ENCODE measurements at places on chromosomes 5 and 9.

DNA sequence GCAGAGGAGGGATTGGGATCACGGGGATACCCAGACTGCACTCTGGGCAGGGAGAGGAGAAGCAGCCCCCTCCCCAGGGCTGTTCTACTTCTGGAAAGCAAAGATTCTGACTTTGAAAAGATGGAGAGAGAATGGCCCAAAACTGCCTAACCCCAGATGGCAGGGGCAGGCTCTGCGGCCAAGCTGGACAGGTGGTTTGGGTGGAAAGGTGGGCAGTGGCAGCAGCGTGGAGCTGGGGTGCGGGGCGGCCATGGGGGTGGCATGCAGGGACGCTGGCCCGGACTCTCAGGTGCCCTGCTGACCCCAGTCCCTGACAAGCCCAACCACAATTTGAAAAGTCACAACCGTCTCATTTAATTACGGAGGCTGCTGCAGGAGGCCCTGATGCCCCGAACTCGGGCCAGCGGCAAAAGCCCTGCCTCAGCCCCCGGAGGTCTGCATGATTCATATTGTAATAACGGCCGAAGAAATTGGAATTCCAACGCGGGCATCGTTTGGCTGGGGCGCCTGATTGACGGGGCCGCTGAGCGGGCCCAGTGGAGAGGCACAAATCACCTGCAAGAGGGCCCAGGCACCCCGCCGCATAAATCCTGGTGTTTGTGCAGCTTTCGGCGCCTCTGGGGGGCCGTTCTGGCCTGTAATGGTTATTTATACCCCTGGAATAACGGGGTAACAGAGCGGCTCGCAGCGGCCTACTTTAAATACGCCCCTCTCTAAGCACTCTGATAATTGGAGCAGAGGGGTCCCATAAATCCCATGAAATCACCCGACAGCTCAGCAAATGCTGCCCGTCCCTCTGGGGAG, 41.8 kb upstream of the FCN2 start:
- DNase-seq: no peak

DNA sequence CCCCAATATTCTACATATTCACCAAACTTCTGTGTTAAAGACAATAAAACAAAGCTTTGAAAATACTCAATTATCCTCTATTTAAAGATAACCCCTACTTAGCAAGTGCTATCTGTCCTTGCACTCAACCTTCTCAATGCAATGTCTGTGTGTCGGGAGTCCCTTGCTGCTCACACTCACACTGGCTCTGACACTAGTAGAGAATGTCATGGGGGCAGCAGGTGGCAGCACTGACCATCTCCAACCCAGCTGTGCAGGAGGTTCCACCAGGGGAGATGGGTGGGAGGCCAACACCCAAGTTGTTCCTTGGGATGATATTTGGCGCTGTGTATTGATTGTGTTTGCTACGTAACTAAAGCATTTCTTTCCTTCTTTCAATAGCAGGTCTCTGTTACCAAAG, 59.4 kb upstream of the SIMC1 start:
- no peak for DNase-seq

DNA sequence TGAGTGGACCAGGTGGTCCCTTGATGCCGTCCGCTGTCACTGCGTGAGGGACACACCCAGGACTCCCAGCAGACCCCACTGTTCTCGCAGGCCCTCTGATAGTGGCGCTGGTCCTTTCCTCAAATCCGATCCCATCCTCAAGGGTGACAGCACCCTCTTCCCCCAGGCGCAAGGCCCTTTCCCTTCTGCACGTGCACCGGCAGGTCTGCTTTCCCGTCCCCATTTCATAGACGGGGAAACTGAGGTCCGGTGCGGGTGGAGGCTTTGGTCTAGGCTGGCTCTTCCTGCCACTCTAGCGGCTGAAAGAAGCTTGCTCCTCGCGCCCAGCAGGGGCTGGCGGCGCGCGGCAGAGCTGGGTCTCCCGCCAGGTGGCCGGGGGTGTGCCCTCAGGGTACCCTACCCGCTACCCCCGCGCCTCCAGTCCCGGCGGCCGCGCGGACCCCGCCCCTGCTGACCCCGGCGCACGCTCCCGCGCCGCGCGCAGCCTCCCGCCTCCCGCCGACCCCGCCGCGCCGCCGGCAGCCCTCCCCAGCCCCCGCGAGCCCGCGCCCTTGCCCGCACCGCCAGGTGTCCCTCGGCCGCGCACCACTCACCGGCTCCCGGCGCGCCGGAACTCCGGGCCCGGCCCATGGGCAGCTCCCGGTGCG, 453 bp downstream of the RASGEF1C start:
- no peak for DNase-seq

- DNase-seq: no peak
Measured at GRCh38 chr5:168097876-168098653, 193.4 kb upstream of the WWC1 start.

GRCh38 chr5:54838843-54839242, 146.6 kb downstream of the ESM1 start:
- DNase-seq: no peak

DNA sequence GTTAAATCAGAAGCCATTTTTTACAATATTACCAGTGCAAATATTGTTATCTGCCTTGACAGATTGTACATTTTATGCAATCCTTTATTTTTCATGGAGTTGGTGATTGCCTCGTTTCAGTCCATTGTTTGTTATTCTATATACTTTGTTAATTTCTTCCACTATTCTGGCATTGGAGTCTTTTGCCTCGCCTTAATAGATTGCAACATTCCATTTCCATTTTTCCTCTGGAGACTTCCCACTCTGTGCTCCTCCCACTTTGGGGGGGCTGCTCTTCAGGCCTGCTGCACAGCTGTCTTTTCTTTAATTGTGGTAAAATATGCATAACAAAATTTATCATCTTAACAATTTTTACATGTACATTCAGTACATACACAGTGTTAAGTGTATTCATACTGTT, 4.4 kb upstream of the DCAF10 start:
- no peak for DNase-seq

DNA sequence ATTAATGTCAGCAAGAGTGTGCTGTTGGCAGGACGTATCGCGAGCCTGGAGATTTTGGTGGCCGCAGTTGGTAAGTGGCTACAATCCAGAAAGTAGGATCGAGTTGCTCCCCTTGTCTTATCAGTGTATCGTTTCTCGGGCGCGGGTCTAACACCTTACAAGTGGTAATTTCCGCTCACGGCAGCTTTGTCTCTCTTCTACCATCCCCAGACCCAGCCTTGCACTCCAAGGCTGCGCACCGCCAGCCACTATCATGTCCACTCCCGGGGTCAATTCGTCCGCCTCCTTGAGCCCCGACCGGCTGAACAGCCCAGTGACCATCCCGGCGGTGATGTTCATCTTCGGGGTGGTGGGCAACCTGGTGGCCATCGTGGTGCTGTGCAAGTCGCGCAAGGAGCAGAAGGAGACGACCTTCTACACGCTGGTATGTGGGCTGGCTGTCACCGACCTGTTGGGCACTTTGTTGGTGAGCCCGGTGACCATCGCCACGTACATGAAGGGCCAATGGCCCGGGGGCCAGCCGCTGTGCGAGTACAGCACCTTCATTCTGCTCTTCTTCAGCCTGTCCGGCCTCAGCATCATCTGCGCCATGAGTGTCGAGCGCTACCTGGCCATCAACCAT, 1.1 kb downstream of the PTGER4 start:
- DNase-seq: no peak

DNA sequence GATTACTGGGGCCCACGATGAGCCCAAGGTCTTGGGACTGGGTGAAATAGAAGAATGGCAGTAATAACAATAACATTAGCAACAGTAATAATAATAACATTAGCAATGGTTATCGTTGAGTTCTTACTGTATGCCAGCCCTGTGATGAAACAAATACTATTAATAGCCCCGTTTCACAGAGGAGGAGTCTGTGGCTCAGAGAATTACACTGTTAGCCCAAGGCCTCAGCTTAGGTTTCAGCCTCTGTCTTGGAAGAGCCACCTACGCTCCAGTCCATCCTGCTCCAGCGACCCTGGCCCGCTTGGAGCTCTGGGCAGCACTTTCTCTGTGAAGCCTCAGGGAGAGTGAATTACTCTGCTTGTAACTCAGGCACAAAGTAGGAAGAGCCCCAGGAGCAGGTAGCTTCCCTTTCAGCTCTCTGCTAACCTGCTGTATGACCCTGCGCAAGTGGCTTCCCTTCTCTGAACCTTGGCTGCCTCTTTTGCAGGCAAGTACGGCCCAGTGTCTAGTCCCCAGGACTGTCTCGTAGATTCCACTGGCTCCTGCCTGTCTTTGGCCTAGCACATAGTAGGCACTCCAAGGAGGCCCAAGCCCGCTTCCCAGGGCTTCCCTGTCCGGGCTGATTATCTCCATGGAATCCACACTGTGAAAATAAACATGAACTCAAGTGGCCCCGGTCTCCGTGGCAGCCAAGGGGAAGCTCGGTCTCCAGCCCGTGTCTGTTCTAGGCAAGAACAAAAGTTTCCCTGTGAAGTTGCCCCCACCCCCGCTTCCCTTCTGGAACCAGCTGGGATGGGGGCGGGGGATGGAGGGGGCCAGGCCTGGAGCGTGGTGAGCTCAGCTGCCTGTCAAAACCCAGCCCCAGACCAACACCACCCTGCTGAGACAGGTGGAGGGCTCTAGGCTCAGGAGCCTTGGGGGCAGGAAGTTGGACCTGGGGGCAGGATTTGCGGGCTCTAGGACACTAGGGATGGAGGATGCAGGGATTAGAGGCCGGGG, 26.2 kb upstream of the LMX1B start:
- DNase-seq: no peak

DNA sequence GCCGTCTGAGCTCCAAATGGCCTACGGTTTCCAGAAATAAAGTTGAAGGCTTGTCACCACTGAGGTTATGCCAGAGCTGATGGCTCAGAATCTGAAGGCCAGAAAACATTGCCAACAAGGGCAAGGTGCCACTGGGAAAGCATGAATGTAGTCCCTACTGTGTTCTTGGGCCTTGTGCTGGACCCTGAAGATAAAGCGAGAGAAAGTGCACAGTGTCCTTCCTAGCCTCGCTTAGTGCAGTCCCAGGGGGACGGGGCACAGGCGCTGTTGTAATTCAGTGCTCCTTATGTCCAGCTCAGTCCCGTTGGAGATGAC, 84.5 kb downstream of the NDFIP1 start:
- DNase-seq: no peak

GRCh38 chr5:133453831-133454230, 158.5 kb downstream of the FSTL4 start:
- no peak for DNase-seq

DNA sequence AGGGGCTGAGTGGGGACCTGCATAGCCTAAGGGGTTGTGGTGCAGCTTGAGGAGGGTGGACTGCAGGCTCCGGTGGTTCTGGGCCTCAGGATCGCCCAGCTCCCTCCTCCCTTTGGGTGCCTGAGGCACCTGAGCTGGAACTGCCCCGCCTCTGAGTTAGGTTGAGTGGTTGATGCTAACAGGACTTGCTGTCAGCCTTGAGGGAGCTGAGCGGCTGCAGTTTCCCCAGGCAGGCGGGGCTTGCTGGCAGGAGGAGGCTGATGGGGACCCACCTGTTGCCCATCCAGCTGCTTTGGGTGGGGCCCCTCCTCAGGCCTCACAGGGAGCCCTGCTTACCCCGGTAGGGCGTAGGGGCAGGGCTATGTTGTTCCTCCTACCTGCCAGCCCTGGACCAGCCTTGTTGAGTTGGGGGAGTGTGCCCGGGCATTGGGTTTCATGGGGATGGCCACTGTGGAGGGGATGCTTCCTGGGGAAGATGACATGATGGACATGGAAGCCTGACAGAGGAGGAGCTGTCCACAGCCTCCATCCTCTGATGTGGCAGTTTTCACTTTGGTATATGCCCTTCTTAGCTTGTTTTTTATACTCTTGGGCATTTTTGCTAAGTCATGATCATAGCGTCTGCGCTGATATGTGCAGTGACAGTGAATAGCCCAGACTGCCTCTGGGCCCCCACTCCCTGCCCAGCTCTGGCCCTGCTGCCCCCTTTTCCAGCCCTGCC, 14.3 kb downstream of the WNK2 start:
- DNase-seq: no peak

DNA sequence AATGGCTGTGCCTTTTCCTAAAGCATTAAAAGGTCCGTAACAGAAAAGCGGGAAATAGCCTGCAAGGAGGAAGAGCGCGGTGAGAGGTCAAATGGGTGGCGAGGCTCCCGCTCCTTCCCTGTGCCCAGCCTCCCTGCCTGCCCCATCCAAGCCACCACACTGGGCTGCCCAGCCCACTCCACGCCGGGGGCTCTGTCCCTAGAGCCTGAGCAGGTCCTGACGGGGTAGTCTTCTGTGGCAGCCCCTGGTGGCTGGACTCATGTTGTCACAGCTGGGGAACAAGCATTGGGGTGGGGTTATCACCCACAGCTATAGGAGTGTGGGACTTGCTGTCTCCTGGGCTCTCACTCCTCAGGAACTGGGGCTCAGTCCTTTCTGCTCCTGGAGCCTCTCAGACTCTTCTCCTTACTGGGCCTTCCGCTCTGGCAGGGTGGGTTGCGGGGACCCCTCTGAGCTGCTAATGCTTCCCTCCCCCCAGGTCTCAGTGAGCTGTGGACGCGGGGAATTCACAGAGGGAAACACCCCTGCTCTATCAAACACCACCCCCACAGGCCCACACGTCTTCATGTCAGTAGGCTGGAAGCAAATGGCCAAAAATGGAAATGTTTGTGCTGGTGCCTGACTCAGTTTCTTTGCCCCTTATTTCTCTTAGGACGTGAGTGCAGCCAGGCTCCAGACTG, 152.4 kb upstream of the PHYKPL start:
- no peak for DNase-seq

DNA sequence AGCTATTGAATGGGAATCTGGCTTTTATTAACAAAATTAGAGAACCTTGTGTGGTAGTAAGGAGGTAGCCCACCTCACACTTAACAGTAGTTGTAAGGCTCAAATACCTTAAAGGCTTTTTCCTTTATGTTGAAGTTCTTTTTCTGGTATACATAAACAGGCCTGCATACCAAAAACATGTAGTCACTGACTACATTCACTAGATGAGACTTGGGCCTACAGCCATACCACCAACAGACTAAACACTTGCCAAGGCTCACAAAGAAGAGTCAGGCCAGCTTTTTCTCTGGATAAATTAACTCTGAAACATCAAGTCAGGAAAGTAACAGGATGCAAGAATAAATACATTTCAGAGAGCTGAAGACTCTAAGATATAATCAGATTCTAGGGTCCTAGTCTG, 78.6 kb upstream of the MPDZ start:
- DNase-seq: no peak

DNA sequence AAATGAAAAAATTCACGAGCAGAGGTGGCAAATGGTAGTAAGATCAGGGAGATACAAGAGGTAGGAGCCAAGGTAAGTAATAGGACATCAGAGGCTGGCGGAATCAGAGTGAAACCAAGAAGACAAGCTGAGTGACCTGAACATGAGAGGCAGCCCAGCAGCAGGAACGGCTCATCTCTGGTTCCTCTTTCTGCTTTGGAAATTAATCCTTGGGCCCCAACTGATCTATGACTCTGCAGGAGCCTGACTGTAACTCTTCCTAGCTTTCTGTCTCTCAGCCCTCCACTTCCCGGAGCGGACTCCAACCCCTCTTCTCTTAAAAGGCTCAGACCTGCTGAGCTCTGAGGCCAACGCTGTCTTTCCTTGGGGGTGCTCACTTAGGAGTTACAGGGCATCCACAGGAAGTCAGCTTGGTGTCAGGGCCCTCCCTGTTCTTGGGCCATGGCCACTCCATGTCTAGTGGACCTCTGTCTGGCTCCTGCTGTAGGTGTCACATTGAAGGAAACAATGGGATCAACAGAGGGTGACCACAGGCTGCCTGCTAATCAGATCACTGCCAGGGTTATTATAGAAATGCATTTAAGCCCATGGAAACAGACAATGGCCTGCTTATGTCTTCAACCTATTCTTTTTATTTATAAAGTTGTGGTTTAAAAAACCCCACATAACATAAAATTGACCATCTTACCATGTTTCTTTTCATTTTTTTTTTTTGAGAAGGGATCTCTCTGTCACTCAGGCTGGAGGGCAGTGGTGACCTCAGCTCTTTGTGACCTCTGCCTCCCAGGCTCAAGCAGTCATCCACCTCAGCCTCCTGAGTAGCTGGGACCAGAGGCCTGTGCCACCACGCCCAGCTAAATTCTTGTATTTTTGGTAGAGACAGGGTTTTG, 22.5 kb upstream of the SHB start:
- no peak for DNase-seq
